ENCODE measurements at places on chromosomes 3 and 15. TPM values are rescaled to one million over a fixed set of nuclear protein-coding genes. Genes with fewer than 3 reads are reported as not detected.

GRCh38 chr3:136989781-136990524, 32.2 kb downstream of the IL20RB start:
- no peak for DNase-seq

- DNase-seq: no peak
These were observed 45.0 kb downstream of the SMAD3 start for GRCh38 chr15:67110361-67110781.

GRCh38 chr3:156527060-156527459, 27.9 kb downstream of the SSR3 start:
- DNase-seq: no peak

DNA sequence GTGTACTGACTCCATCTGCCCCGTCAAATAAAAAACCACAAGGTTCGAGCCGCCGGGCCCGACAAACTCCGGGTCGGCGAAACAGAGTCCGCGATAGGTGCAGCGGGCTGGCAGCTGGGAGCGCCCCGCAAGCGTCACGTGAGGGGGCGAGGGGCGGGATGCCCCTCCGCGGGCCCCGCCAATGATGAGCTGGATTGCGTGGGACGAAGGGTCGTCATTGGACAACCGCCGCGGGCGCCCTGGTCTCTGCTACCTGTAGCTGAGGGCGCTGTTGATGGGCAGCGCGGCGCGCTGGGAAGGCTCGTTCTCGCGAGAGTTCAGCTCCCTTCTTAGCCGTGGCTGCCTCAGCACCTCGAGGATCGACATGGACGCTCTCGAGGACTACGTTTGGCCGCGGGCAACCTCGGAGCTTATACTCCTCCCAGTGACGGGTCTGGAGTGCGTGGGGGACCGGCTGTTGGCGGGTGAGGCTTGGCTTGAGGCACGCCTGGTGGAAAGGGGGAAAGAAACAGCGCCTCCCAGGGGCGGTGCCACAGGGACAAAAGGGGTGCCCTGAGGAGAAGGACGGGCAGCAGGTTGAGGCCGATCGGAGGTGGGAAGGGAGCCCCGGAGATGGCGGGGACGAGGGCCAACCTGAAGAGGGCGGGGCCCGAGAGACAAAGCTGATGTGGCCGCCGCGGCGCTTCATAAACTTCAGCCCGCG, at the start of gene WDR6:
WDR6 (plus strand) TSS at position 324 of the 703 bp plus-strand sequence; CDS start at position 365, 41 bp downstream.
- DNase-seq: peak; percentile 84

- DNase-seq: no peak
These were observed 3.1 kb downstream of the CPLX3 start for GRCh38 chr15:74829486-74829885.

GRCh38 chr15:96273317-96274086, 57.0 kb upstream of the NR2F2 start:
- peak; percentile 98 for DNase-seq

- DNase-seq: no peak
These were observed 720.2 kb downstream of the ROBO1 start for GRCh38 chr3:79047581-79047980.

ULK4 gene
- polyA plus RNA-seq: 2.7 TPM

SAMMSON gene
- polyA plus RNA-seq: not detected

DNA sequence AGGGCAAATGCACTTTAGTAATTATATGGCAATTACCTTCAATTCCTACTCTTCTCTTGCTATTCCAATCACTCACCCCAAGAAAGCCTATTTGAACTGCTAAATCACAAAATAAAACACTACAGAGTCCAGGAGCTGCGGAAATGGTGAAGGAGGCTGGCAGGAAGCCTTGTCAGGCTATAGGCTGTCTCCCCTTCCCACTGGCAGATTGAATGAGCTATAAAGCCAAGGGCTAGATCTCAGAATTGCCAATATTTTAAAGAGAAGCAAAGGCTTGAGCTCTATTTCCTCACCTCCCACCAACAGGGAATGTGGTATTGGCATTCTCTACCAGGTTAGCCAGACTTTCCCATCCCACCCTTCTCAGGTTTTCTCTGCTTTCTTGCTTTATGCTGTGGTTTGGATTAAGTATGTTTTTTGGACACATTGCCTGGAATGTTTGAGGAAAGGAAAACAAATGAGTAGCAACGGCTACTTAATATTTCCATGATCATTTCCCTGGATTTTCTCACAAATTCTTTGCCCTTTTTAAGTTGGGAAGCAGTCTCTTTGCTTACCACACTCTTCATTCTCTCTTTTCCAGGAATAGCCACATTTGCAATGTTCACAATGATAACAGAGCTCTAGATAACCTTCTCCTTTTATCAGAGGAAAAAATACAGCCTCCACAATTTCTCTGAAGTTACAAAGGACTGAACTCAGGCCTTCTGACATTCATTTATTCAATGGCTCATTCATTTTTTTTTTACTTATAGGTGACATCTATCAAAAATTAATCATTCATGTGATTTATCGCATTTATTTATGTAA, 1125.4 kb downstream of the ROBO1 start:
- DNase-seq: no peak

- no peak for DNase-seq
These were observed 79.2 kb upstream of the FNDC3B start for GRCh38 chr3:171960159-171960558.
